ENCODE measurements at places on chromosomes 12 and 14.

DNA sequence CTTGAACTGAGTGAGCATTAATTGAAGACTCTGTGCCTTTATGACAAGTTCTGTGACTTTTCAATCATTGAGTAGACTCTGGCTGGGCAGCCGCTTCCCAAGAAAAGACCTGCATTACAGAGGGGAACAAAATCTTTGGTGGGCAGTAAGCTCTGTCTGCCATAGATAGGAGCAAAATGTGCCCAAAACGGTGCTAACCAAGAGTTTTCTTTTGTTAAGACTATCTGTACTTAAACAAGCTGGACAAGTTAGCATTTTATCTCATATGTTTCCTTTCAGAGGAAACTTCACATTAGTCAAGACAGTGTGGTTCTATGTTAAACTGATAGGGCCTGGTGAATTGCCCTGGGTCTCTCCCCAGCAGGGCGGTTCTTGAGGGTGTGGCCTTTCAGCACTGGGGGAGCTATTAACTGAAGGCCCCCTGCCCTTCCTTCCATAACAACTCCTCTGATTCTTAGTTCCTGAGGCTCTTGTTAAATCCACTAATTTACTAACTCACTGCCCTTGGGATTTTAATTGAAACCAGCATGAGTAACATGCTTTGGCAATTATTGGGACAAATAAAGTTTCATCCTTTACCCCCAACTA lies 219.6 kb downstream of the KTN1 start:
- no peak for DNase-seq

DNA sequence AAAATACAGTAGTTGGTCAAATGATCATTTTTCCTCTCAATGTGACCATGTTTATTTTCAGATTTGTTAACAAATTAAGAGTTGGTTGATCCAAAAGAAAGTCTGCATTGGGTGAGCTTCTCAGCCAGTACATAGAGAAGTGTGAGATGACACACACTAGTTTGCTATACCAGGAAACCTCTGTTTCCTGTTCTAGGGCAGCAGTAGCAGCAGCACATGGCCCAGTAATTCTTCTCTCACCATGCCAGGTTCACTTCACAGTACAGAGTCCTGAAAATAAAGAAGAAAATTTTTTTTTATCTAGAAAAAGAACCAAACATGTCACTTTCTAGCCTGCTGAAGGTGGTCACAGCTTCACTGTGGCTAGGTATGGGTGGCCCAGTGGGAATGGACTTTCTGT lies 250.2 kb upstream of the OR4E1 start:
- DNase-seq = no peak

GRCh38 chr12:38921025-38921677 lies 15.8 kb upstream of the CPNE8 start:
- no peak for DNase-seq

GRCh38 chr12:71144682-71145081 lies 13.1 kb downstream of the TSPAN8 start:
- DNase-seq = no peak

DNA sequence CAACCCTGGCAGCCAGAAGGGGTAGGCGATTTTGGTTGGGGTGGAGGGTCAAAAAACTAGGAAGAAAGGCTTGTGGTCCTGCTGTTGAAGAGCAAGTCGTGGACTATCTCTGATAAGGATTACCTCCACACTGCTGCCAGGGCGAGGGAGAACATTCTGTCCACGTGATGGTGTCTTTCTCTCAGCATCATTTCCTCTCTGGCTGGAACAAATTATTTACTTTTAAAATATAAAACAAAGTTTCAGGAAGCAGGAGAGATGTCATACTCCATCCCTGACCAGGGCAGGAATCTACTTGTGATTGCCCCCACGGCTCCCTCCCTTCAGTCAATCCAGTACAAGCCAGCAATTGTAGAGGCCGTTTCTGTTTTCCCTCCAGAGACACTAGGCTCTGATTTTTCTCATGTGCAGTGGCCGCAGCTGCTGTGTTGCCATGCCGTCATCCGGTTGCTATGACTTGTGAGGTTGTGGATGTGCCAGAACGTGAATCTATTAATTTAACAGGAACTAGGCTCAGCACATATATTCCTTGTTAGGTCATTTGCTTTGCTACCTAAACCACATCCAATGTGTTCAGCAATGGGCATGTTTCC lies 61.5 kb upstream of the PTGR2 start:
- peak; percentile 75 for DNase-seq

DNA sequence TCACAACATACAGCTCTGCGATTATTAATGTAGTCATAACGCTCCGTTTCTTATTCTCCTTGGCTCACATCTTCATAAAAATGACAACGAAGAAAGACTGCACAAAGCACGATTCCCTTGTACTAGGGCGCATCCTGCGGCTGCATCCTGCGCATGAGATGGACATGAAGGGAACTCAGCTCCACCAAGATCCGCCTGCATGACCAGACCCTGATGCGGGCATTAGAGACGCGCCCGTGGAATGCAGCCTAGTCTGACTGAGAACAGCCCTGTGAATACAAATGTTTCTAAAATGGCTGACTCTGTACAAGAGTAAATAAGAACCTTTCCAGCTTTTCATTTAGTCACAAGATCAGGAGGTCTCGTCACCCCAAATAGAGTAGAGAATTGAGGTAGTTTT lies 422.2 kb downstream of the NOVA1 start:
- DNase-seq = no peak

- DNase-seq = no peak
Measured at GRCh38 chr12:103680591-103681141, 93.6 kb downstream of the STAB2 start.

GRCh38 chr12:107571492-107571891 lies 114.1 kb upstream of the PWP1 start:
- no peak for DNase-seq

DNA sequence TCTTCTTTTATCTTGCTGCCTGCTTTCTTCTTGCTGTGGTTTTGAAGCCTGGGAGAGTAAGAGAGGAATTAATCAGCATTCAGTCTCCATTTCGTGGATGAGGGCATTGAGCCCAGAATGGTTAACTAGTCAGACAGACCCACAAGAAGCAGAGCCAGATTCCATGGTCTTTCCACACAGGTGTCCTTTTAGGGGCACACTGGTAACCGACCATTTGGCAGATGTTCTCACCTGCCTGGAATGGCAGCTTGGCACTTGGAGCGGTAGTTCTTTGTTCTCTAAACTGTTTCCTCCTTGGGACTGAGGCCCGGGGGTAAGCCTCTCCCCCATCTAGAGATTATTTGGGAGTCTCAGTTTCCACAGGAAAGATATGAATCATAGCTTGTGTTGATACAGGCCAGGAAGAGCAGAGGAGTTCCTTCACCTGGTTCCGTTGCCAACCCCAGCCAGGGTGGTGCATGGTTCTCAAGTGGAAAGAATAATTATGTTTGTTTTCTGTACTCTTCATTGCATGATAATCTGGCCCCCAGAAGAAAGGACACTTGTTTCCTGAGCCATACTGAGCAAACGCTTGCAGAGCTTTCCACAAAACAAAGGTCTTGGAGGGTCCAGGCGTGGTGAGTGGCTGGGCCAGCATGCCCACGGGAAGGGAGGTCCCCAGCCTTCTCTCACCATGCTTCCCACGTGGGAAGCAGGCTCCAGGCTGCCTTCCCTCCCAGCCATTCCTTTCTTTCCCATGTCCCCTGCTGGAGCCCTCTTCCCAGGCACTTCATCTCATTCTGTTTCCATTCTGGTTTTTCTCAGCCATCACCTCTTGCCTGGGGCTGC lies 2.0 kb upstream of the KRT75 start:
- no peak for DNase-seq

- no peak for DNase-seq
Measured at GRCh38 chr14:27228053-27228452, 630.2 kb upstream of the NOVA1 start.

DNA sequence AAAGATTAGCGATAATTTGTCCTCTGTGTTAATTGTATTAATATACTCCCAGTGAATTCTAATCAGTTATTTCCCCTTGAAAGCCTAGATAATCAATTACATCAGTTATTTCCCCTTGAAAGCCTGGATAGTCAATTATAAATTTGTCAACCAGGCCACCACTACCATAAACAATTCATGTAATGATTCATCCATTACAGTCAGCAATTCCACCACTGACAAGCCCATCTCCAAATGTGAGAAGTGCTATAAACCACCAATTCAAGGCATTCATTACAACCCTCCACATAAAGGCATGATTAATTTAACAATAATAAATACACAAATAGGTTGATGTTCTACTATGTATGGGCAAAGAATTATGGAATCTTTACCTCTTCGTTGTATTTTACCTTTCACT lies 40.9 kb downstream of the INTS13 start:
- no peak for DNase-seq

GRCh38 chr14:101824339-101824727 lies 62.8 kb downstream of the PPP2R5C start:
- DNase-seq = no peak

DNA sequence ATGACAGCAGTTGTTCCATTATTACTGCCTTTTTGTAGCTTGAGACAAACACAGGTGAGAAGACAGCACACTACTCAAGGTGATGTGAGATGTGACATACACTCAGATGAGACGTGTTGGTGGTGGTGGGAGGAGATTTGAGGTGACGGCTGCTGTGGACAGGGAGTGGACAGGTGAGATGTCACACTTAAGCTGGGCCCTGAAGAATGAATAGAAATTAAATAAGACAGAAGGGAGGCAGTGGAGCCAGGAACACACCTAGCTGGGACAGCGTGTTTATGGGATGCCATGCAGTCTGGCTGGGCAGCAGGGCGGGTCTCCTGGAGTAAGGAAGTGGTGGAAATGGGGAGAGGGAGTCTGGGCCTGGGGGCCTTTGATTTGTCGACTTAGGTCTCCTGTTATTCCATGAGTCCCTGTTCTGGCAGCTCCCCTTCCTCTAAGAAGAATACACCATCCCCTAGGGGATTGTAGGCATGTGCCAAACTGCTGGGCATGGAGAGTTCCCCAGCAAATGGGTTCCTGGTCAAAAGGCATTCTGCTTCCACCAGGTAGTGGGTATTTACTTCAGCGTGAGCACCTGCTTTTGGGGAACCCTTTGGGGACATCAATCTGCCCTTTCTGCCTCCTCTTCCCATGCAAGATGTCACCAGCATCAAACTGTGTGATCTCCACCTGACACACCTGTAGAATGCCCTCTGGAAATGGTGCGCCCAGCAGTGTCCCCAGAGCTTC lies 71.2 kb upstream of the ESRRB start:
- no peak for DNase-seq

DNA sequence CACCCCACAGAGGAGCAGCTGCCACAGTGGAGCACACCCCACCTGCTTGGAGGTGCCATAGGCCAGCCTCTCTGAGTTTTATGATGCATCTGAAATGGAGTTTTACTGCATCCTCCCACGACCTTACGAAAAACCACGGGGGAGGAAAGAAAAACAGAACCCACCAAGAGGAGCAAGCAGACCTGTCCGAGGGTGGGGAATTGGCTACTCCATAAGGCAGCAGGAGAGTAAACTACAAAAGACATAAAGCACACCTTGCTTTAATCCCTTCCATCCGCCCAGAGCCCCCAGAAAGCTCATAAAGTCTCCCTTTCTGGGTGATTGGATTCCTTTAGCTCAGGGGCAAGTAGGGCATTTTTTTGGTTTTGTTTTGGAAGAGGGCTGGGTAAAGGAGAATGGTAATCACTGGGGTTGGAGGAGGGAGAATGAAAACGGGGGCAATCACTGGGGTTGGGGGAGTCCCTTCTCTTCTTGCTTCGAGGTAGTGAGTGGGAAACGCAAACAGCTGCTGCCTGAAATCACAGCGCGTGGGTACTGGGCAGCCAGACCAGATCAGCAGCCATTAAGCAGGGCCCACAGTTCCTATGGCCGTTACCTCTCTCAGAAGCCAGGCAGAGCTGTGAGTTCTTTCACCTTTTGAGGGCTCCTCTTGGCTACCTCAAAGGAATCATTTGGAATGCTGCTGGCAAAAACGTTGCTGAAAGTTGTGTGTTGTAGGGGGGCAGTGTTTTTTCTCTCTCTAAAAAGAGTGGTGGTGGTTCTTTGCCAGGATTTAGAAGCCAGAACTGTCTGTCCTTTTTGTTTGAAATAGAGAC lies 433.6 kb downstream of the ZFP36L1 start:
- no peak for DNase-seq

GRCh38 chr12:100900808-100901207 lies 106.2 kb downstream of the ANO4 start:
- no peak for DNase-seq

- no peak for DNase-seq
Measured at GRCh38 chr14:78725086-78725485, 554.9 kb downstream of the NRXN3 start.

- DNase-seq = peak; percentile 5
Measured at GRCh38 chr12:115752156-115752555, 525.3 kb downstream of the MED13L start.

GRCh38 chr12:12622418-12622817 lies 10.7 kb downstream of the CREBL2 start:
- no peak for DNase-seq

GRCh38 chr14:51228890-51229289 lies 11.2 kb upstream of the TMX1 start:
- no peak for DNase-seq

DNA sequence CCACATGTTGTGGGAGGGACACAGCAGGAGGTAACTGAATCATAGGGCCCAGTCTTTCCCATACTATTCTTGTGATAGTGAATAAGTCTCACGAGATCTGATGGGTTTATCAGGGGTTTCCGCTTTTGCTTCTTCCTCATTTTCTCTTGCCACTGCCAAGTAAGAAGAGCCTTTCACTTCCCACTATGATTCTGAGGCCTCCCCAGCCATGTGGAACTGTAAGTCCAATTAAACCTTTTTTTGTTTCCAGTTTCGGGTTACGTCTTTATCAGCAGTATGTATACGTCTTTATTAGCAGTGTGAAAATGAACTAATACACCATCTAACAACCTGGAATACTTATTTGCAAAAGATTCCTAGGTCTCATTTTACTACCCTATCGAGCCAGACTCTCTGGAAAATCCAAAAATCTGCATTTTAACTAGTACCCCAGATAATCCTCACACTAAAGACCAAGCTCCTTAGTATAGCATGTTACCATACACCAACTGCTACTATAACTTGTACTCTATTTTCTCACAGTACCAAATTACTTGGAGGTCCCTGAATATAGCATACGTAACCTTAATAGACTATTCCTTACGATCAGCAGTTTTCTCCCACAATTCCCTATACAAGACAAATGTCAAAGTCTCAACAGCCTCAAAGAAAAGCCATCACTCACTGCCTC lies 11.5 kb downstream of the GTF2A1 start:
- no peak for DNase-seq

DNA sequence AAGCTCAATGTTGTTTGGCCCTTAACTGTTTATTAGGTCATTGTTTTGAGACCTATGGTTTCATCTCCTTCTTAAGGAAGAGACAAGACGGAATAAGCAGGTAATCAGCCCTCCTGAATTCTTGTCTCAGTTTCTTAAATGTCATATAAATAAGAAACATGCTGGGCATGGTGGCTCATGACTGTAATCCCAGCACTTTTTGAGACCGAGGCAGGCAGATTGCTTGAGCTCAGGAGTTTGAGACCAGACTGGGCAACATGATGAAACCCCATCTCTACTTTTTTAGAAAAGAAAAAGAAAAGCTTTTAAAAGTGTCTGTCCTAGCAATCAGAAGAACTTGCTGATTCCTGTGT lies 5.1 kb downstream of the MTRFR start:
- DNase-seq = no peak

- no peak for DNase-seq
Measured at GRCh38 chr12:97559267-97559666, 96.7 kb downstream of the RMST start.

- DNase-seq = peak; percentile 4
Measured at GRCh38 chr12:50458606-50459005, 46.2 kb upstream of the DIP2B start.

Data from hepatic stellate cell (primary cell).